ENCODE measurements at places on chromosomes 5 and 9.

GRCh38 chr9:129108083-129108804 is 2.3 kb downstream of the CRAT start:
- no peak for DNase-seq

DNA sequence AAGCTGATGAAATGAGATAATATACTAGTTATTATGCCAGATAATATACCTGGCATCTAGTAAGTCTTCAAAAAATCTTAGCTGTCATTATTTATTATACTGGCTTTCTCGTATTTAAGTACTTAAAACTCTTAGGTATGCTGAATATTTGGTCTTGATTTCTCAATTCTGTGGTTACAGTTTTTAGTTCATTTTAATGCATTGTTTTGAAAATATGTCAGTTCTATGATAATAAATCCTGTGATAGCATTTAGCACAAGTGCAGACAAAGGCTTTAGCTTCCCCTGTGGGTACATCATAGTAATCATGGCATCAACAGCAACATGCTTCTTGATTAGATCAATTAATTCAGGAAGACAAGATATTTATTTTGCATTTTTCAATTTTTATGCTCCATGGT is 133.0 kb downstream of the SMC2 start:
- DNase-seq = no peak

DNA sequence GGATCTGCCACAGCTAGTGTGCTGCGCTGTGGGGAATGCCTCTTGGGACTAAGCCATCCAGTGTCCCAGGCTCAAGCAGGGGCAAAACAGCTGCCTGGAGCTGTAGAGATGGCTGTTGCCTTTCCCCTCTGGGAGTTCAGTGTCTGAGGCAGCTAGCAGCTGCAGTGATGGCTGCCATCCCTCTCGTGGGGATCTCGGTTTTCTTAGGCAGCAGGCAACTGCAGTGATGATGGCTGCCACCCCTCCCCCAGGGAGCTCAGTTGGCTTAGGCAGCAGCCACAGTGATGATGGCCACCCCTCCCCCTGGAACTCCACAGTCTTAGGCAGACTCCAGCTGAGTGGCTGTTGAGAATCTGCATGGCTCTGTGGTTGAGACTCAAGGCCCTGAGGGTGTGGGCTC is 1389.2 kb upstream of the NUDT12 start:
- DNase-seq = no peak

DNA sequence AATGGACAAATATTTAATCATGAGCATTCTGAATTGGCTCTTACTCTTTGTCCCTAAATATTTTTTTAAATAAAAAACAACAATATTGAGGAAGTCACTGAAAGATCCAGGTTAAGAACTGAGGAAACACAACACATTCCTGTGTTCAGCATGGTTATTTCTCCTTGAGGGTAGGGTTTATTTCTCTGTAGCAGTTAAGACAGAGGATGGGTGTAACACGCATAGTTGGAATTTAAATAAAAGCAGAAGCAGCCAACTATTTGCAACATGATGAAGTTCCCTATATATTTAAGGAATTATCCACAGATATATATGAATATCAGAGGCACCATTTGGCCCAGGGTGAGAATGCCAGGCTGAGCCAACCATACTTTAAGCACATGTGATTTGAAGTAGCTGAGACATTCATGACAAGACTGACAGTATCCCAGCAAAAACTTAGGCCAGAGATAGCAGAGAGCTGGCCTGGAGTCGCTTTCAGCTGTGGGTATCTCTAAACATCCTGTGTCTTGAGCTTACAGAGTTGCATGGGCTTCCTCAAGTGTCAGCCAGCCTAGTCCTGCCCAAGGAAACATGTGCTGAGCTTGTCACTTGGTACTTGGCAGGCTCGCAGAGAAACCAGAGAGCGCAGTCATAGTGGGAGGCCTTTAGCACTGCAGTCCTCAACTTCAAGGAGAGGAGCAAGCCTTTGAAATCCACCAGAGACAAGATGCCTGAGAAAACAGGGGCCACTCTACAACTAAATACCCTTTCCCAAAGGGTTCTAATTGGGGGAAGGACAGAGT is 43.6 kb downstream of the SEMA5A start:
- no peak for DNase-seq
